ENCODE measurements at places on chromosomes 3 and 15. TPM values are rescaled to one million over a fixed set of nuclear protein-coding genes. Genes with fewer than 3 reads are reported as not detected.

Gene SPATA12
- 0.44 TPM for total RNA-seq

Gene ADAMTS7
- 7.2 TPM for total RNA-seq

Gene AZI2
- 46.1 TPM for total RNA-seq

Gene FSD2
- not detected for total RNA-seq

Gene SLC12A1
- not detected for total RNA-seq

Gene SEMA3G
- total RNA-seq, result 0.13 TPM

Gene CCDC9B
- total RNA-seq, result 18.3 TPM

Gene PRICKLE2
- 2.4 TPM for total RNA-seq

Gene GOLGA6L4
- 1.7 TPM for total RNA-seq

Gene GPR62
- not detected for total RNA-seq

Gene PTX3
- 0.78 TPM for total RNA-seq

Gene C3orf20
- total RNA-seq, result not detected

Gene ADCY5
- total RNA-seq, result 0.57 TPM

Gene IL16
- total RNA-seq, result not detected

Gene AADACL2
- not detected for total RNA-seq

Gene AP3B2
- total RNA-seq, result 0.77 TPM

All from A549 treated with GW870086 at 1 μM for 4 hours (cell line).